ENCODE measurements at places on chromosomes 12 and 14.

DNA sequence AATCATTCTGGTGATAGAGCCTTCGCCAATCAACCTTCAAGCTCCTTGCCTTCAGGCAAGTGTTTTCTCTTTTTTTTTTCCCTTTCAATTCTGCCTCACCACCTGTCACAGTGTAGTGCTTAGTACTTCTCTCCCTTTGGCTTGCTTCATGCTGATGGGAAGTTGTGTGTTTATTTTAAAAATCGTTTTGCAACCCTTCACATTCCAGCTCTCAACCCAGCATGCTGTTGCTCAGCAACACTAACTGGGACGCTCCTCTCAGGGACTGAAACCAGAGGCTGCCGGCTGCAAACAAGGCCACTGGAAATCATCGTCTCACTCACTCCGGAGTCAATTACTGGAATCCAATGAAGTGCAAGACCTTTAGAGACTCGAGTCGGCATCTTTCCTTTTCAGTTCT, 342.7 kb downstream of the PRKD1 start:
- DNase-seq: no peak

DNA sequence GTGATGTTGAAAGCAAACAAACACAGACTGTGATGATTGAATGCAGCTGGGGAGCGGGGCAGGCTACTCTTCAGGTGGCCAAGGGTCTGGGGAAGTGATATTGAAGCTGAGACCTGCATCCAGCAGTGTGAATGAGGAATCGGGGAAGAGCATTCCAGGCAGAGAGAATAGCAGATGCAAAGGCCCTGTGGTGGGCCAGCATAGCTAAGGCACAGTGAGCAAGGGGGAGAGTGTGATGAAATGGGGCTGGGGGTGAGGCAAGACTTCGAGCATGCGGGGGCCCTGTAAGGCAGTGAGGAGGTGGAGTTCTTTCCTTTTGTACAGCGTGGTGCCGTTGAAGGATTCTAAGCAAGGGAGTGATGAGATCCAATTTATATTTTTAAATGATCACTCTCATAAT, 77.4 kb downstream of the KCNK13 start:
- DNase-seq: no peak

DNA sequence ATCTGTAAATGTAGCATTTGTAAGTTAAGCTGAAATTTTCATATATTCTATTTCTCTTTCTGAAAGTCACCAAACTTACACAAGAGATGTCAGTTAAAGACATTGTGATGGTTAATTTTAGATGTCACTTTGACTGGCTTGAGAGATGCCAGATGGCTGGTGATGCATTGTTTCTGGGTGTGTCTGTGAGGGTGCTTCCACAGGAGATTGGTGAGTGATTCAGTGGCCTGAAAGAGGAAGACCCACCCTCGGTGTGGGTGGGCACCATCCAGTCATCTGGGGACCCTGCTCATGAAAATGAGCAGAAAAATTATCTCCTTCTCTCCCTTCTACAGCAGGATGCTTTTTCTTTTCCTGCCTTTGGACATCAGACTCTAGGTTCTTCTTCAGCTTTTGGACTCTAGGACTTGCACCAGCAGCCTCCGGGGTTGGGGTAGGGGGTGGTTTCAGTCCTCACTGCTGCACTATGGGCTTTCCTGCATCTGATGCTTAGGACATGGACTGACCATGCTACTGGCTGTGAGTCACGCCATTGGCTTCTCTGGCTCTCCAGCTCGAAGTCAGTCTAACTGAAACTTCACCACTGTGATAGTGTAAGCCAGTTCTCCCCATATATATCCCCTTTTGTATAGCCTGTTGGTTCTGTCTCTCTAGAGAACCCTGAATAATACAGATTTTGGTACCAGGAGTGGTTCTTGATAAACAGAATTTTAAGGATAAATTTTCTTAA, 20.9 kb downstream of the PDE6H start:
- DNase-seq: no peak

DNA sequence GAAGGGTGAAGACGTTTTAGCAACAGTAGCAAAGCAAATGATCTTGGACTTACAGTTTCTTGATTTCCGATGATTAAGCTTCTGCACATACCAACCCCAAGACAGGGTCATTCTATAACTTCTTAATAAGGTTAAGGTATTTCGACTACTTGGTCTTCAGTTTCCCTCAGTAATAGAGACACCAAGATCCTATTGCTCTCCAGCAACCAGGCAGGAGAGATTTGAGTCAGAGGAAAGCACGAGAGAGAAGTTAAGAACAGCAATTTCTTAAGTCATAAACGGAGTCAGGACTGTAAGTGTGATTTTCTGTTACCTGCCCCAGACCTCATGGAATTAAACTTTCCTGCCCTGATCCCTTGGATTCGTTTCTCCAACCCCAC, 215.6 kb downstream of the TTC8 start:
- peak; percentile 18 for DNase-seq

DNA sequence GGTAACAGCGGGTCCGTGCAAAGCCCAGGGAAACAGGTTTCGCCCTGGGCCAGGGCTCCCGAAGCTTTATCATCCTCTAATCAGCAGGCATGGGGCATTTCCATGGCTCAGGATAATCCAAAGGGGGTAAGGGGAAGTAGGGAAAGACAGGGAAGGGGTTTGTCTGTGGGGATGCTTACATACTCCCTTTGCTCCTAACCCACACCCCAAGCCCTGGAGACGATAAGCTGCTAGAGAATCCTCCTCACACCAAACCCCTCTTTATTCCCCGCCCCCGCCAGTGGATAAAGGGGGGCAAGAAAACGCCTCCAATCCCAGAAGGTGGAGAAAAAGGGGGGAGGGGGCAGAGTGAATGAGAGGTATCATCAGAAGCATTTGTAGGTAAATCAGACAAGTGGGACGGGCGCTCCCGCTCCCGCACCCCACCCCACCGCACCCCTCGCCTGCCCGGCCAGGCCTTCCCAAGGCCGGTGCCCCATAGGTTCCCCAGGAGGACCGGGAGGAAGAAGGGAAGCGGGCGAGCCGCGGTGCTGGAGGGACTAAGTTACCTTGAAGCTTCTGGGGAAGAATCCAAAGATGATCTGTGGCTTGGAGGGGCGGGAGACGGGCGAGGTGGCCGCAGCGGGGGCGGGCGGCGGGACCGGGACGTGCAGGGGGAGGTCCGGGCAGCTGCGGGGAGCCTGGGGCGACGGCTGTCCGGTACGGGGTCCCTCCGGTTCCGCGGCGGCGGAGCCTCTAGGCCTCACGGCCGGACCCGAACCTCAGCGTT, 762 bp downstream of the PPP2R5E start:
- DNase-seq: no peak

DNA sequence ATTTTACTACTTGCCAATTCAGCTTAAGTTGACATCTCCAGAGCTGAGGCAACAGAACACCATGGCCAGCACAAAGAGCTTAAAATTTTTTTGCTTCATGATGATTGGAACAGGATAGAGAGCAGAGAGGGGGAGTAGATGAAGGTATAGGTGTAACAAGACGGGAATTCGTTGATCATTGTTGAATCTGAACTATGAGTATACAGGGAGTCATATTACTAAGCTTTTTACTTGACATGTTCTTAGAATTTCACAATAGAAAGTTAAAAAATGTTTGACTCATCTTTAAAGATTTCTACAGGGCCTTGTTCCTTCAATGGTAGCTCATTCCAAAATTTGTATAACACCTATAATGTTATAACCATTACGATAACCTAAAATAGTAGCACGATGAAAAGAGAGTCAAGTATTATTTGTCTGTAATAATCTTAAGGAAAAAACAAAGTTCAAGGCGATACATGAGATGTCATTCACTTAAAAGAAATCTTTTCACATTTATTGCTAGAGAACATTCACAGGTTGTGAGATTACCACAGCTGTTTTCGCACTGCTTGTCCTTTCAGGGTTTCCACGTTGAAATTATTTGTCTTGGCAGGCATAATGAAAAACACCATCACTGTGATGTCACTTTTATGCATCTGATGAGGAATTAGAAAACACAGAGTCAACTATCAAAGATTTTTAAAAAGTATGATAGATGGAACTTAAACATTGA, 33.9 kb downstream of the SPX start:
- DNase-seq: no peak

DNA sequence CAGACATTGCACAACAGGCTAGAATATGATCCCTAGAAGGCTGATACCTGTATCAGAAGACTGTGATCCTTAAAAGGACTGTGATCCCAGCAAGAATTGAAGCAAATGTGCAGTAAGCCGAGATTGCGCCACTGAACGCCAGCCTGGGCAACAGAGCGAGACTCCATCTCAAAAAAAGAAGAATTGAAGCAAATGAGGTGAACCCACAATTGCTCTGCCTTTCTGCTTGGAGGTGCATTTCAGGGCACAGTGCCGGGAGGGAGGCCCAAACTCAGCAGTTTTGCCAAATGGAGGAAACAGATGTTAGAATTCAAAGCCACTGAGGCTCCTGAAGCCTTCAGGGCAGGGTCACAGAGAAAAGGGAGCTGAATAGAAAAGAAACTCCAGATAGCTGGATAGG, 61.1 kb upstream of the COCH start:
- no peak for DNase-seq

DNA sequence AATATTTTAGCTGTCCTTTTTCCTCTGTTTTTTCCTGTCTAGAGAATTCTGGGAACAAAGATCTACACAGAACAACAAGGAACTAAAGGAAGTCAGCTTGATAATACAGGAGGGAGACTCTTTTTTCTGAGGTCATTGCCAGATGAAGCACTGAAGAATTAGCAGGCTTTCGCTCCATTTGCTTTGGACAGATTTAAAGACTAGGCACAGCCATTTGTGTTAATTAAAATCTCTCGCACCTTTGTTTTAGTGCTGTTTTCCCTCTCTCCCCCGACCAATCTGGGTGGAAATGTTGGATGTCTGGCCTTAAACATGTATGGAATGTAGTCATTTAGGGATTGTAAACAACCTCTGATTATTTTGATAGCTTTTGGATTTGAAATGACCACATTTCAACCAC, 9.6 kb upstream of the GPHN start:
- no peak for DNase-seq

DNA sequence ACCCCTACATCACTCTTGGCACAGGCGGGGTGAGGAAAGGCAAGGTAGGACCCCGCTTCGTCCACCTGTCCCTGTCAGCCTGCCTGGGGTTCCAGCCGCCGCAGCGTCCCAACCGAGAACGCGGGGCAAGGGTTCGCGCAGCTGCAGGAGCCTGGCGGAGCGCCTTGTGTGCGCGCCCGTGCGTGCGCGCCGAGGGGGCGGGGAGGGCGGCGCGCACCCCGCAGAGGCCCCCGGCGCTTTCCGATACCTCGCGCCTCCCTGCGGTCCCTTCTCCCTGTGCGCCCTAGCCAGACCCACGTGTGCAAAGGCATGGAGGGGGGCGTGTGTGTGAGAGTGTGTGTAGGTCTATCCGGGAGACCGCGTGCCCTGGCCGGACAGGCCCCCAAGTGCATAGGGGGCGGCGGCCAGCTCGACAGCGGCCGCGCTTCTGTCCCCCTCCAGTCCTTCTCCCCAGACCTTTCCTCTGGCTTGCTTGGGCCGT, 122.4 kb downstream of the TSPAN9 start:
- DNase-seq: no peak

- DNase-seq: no peak
These were observed 19.2 kb downstream of the NR2C1 start for GRCh38 chr12:95054206-95054605.

DNA sequence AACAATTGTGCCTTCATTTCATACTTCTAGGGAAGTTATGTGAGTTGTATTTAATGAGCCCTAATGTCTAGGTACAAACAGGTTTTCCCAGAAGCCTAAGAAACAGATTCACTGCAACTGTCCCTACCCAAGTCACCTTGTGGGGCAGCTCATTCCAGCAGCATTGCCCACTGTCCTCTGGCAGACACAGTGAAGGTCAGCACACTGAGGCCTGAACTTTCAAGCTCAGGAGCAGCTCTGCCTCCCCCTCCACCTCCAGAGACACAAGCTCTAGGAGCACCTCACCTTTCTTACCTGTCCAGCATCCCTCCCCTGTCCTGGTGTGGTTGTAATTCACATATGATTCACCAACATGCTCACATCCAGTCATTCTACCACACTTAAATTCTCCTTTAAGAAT, 15.7 kb downstream of the UBE3B start:
- no peak for DNase-seq

- DNase-seq: no peak
These were observed 88.4 kb downstream of the POLR3B start for GRCh38 chr12:106445959-106446358.

- no peak for DNase-seq
These were observed 34.7 kb upstream of the VASH1 start for GRCh38 chr14:76726551-76726970.

GRCh38 chr12:4250691-4251090, 22.9 kb upstream of the CCND2 start:
- DNase-seq: no peak

- no peak for DNase-seq
These were observed 150.3 kb downstream of the DAD1 start for GRCh38 chr14:22438742-22439141.

- peak; percentile 61 for DNase-seq
These were observed 19.8 kb downstream of the ISM2 start for GRCh38 chr14:77478796-77479195.

DNA sequence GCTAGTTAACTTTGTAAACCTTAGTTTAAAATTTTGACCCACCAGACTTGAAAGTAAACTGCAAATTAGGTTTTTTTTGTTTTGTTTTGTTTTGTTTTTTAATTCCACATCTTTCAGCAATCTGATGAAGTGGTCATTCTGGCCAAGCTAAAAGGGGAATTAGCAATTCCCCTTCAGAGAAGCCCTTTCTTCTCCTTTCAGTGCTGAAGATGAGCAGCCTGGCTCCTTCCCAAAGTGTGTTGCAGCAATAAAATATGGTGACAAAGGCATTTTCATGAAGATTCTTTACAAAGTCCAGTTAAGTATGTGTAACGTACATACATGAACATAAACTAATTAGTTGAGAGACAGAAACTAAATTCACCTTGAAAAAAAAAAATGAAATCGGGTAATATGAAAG, 380.1 kb downstream of the NOVA1 start:
- no peak for DNase-seq
